IPS DF 19.7 (cell line): ENCODE measurements at places on chromosomes 2 and 18.

DNA sequence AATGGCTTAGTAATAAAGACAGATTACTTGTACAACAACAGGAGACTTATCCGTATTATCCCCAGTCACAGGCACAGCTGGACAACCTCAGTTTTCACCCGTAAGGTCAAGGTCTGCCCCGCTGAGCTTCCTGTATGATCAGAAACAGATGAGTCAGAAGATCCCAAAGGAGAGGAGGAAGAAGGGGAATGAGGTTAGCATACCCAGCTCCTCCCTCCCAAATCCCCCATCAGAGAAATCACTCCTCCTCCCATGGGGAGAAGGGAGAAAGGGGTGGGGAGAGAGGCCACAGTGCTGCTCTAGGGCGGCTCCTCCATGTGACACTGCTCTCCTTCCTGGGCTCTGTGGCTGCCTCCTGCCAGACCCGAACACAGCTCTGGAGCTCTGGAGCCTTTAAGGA lies 53.8 kb upstream of the SPTBN1 start:
- DNase-seq, result no peak

GRCh38 chr2:70145144-70145490 lies 45.7 kb downstream of the C2orf42 start:
- no peak for DNase-seq

GRCh38 chr2:132936261-132936660 lies 266.3 kb upstream of the LYPD1 start:
- DNase-seq, result no peak

DNA sequence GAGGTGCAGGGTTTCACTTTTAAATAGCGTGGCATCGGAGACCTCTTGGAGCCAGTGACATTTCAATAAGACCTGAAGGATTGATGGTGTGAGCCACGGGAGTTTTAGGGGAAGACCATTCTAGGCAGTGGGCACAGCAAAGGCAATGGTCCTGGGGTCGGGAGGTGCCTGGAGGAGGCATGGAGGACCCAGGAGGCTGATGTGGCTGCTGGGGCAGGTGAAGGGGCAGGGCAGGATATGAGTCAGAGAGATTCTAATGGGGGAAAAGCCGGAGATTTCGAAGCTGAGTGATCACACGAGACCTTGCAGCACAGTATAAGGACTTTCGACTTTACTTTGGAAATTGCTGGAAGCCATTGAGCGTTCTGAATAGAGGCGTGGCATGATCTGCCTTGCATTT lies 79.6 kb upstream of the KCNE4 start:
- DNase-seq, result no peak

- DNase-seq, result no peak
Measured at GRCh38 chr2:130911482-130911881, 74.8 kb downstream of the ARHGEF4 start.

DNA sequence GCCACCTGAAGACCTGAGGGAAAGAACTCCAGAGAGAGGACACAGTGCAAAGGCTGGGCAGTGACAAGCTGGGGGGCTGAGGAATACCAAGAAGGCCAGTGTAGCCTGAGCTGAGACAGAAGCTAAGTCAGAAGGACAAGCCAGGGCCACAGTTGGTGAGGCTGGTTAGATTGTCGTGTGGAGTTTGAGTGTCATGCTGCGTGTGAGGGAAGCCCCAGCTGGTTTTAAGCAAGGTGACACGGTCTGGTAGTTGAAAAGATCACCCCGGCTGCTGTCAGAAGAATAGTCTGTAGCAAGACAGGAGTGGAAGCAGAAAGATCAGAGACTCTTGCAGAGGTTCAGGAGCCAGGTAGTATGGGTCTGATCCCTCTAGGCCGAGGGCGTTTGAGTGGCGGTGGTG lies 50.6 kb upstream of the RMDN2 start:
- DNase-seq, result no peak

GRCh38 chr2:100703213-100703612 lies 116.7 kb upstream of the NPAS2 start:
- no peak for DNase-seq

DNA sequence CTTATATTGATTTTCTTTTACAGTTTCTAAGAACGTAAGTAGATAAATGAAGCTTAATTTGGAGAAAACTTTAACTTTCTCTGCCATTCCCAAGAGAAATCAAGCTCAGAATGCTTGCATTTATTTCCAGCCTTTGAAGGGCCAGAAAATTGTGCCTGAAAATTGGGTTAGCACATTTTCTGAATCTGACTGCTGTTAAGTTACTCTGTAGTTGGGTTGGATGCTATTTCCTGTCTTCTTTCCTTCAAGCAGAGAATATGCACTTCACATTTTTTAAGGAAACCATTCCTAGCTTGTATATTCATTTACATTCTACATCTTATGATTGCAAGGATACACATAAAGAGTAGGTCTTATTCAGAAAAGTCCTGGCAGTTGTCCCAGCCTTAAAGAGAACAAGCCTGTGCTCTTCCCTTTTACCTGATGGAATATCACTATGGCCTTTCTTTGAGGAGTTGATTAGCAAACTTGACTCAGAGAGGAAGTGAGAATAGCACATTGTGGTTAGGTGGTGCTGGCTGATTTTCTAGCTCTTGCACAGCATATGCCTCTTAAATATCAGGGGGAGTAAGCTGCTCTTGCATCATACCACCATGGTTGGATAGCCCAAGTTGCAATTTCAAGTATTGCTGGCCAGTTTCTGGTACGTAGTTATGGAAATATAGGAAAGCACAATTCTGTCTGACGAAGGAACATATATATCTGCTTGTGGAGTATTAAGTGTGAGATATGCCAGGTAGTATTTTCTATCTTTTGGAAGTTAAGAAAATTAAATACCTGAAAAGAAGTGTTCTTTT lies 133.7 kb downstream of the COMMD1 start:
- DNase-seq, result no peak

- DNase-seq, result no peak
Measured at GRCh38 chr2:161159456-161160225, 587 bp upstream of the TANK start.

DNA sequence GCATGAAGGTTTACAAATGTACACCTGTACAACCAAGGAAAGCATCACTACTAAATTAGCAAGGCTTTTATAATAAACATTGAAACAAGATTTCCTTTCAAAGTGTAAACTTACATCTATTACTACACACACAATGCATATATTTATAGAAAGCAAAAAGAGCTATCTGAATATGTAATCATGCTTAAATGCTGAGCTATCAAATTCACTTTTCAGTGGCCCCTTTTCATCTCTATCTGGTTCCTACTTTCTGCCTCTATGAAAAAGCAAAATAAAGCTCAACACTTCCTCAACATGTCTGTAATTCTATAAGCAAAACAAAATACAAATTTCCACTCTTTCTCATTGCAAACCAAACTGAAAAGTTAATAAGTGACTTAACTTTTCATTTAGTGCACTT lies 25.5 kb upstream of the SDC1 start:
- DNase-seq, result no peak

DNA sequence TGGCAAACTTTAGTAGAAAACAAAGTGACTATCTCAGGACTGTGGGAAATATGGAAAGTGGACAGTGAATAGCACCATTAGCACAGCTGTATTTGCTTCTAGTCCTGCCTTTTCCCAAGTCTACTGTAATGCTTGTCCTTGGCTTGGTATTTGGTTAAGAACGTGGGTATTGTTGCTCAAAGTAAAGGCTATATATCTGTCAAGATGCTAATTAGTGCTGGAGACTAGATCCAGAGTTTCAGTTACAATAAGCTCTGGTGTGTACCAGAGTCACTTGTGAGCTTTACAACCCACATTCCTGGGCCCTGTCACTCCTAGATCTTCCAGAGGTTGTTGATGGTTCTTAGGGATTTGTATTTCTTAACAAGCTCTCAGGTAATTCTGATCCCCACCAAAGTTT lies 313.6 kb downstream of the SLC8A1 start:
- no peak for DNase-seq

DNA sequence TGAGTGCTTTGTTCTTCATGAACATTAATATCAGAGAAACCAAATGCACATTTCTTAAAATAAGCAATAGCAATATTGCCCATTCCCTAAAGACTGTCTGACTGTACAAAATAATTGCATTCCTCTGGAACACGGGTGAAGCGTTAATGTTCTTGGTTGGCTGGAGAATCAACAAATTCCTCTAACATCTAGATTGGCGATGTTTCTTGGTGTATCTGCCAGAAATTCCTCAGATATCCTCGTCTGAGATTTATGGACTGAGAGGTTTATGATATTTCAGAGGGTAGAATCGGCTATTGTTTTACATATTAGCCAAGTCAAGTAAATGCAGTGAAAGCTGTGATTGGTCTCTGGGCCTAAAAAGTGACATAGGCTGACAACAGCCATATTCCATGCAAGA lies 27.1 kb upstream of the SPTBN1 start:
- DNase-seq, result no peak

- no peak for DNase-seq
Measured at GRCh38 chr2:47769318-47769717, 13.6 kb upstream of the MSH6 start.

DNA sequence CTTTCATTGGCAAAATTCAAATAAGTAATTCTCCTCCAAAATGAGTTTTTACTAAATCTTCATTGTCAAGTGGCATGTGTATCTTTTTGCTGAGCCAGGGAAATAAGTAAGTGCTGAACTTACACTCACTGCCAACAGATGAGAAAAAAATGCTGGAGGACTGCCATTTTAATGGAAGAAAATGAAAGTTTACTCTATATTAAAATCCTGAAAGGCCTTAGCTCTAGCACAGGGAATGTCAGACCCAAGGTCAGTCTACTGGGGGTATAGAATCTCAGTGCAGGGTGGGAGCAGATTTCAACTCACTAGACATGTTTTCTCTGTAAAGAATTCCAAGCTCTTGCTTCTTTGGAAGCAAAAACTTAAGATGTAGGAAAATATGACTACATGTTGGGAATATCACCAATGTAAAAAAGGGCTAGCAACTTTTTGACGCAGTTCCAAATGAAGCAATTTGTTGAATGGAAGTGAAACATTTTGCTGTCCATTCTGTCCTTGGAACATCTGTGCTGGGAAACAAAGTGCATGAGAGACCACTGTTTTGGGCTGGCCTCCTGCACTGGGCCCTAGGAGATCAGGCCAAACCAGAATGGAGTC lies 127.0 kb downstream of the ST6GAL2 start:
- DNase-seq, result no peak

GRCh38 chr2:27211241-27211942 lies 449 bp upstream of the ATRAID start:
- no peak for DNase-seq

GRCh38 chr2:159549234-159549633 lies 67.1 kb downstream of the BAZ2B start:
- no peak for DNase-seq

- no peak for DNase-seq
Measured at GRCh38 chr2:29072971-29073725, 1.2 kb downstream of the PCARE start.

- no peak for DNase-seq
Measured at GRCh38 chr18:25725501-25725900, 364.9 kb downstream of the SS18 start.

GRCh38 chr18:6719098-6719846 lies 10.2 kb upstream of the ARHGAP28 start:
- DNase-seq, result no peak

GRCh38 chr2:201938156-201938775 lies 95.4 kb upstream of the FZD7 start:
- no peak for DNase-seq

DNA sequence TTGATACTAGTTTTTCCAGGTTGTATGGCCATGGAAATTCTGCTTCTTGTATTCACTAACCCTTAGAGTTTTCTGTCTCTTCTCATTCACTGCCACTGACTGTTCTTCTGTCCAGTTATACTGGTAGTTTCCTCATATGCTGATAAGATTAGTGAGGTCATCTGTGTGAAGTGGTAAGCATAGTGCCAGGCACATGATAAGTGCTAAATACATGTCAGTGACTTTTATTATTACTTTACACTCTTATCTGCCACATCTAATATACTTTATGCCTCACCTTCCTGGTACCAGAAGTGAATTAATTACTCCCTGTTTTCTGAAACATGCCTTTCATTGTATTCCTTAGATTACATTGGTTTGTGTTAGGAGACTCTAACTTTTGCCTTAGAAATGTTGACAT lies 91.3 kb downstream of the NBEAL1 start:
- DNase-seq, result no peak

- no peak for DNase-seq
Measured at GRCh38 chr2:223148516-223148915, 96.5 kb downstream of the KCNE4 start.
